Activated T-cell treated with anti-CD3 and anti-CD28 coated beads, Interleukin-2, amount 50 U/mL, for 24 hours (primary cell): ENCODE measurements at places on chromosomes 5 and 9.

DNA sequence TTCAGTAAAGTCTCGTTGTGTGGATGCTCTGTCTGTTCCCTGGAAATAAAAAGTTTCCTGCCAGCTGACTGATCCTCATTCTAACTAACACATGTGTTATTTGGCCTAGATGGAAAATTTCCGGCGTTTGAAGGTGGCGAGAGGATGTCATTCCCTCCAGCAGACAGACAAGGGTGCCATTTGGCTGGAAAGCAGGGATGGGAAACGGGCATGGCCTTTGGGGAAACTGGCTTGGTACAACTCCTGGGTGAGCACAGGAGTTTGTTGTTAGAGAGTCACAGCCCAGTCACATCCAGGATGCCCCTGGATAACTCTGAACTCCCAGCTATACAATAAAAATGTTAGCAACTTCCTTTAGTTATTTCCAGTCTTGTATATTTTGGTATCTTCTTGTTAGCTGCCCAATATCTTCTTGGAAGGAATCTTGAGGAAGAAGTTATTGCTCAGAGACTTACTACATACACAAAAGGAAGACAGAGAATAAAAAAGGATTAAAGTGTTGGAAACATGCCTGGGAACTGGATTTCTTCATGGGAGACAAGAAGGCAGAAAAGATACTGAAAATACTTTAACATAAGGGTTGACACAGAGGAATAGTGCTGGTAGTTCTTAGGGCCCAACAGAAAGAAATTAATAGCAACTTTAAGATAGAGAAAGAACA, 41.9 kb downstream of the TEK start:
- no peak for DNase-seq
- H3K27me3 ChIP-seq = no peaks in the 10 kb centered on the region
- no peaks in the 10 kb centered on the region for H3K4me1 ChIP-seq

DNA sequence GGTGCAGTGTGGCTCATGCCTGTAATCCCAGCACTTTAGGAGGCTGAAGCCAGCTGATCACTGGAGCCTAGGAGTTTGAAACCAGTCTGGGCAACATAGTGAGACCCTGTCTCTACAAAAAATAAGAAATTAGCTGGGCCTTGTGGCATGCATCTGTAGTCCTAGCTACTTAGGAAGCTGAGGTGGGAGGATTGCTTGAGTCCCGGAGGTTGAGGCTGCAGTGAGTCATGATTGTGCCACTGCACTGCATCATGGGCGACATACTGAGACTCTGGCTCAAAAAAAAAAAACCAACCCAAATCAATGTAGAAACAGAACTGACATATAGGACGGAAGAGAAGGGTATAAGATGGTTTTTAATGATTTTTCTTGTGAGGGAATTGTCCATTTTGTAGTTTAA, 27.7 kb downstream of the G3BP1 start:
- peaks cover 97% of the 10 kb centered on the region for H3K36me3 ChIP-seq
- H3K4me1 ChIP-seq = peaks cover 46% of the 10 kb centered on the region
- H3K4me3 ChIP-seq = no peak overlapping the region
- no peaks in the 10 kb centered on the region for H3K27me3 ChIP-seq
- DNase-seq = no peak
- peak overlapping the region; percentile 66 for H3K27ac ChIP-seq

DNA sequence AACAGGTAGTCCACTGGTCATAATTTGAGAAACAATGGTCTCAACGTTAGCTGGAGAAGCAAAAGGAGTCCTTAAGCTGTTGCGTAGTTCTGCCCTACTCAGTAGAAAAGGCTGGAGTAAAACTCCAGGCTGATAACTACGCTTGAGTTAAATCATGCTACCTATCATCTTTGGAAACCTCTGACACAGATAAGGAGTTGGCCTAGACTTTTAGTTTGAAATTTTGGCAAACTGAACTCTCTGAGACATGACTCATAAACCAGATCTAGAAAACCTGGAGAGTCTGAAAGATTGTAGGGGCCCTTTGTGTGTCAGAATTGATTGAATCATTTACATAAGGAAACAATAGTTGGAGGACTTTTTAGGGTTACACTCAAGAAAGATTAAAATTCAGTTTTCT, 26.3 kb downstream of the NMUR2 start:
- no peak overlapping the region for H3K4me3 ChIP-seq
- no peaks in the 10 kb centered on the region for H3K27me3 ChIP-seq
- H3K27ac ChIP-seq = no peak overlapping the region

- no peaks in the 10 kb centered on the region for H3K27me3 ChIP-seq
- no peaks in the 10 kb centered on the region for H3K36me3 ChIP-seq
- no peaks in the 10 kb centered on the region for H3K4me1 ChIP-seq
- DNase-seq = no peak
- H3K4me3 ChIP-seq = no peak overlapping the region
- no peak overlapping the region for H3K27ac ChIP-seq
These were observed 289.6 kb upstream of the ADAMTSL1 start for GRCh38 chr9:18184401-18184800.

- DNase-seq = no peak
- peaks cover 22% of the 10 kb centered on the region for H3K36me3 ChIP-seq
- peaks cover 41% of the 10 kb centered on the region for H3K4me1 ChIP-seq
- peak overlapping the region; percentile 33 for H3K27ac ChIP-seq
- H3K27me3 ChIP-seq = no peaks in the 10 kb centered on the region
These were observed 63.4 kb downstream of the DENND1A start for GRCh38 chr9:123866497-123866896.

DNA sequence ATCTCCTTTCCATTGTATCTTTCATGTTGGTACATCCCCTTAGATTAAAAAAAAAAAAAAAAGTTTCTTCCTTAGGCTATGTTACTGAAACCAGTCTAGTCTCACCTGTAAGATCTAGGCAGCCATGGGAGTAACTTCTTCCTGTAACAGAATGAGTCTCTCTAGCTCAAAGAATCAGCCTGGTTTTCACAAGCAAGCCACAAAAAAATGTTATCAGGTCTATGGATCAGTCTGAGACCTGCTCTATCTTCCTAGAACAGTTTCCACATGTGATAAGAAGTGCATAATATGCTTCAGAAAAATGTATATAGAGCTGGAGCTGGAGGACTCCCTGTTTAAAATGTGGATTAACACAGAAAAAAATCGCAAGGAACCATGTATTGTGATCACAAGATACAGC, 53.8 kb downstream of the ARRDC3 start:
- peaks cover 29% of the 10 kb centered on the region for H3K4me1 ChIP-seq
- H3K27me3 ChIP-seq = no peaks in the 10 kb centered on the region

DNA sequence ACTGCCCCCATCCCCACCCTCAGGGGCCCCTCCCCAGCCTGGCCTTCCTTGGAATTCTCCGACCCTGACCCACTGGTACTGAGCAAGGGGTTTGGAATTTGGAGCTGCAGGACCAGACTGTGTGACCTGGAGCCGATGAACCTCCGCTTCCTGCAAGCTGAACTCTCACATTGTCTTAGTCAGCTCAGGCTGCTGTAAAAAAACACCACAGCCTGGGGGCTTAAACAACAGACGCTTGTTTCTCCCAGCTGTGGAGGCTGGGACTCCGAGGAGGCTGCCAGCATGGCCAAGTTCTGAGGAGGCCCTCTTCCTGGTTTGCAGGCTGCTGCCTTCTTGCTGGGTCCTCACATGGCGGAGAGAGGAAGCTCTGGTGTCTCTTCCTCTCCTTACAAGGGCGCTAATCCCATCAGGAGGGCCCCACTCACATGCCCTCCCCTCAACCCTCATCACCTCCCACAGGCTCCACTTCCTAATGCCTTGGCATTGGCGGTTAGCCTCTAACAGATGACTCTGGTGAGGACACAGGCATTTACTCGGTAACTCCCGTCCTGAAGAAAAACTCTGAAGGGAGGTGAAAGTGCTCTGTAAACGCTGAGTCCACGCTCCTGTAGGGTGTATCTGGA, 42.4 kb downstream of the C5orf15 start:
- H3K27me3 ChIP-seq = no peaks in the 10 kb centered on the region
- H3K4me1 ChIP-seq = peaks cover 41% of the 10 kb centered on the region
- no peak for DNase-seq
- no peak overlapping the region for H3K4me3 ChIP-seq

GRCh38 chr5:160699301-160699700, 152.7 kb downstream of the ATP10B start:
- no peak overlapping the region for H3K27ac ChIP-seq
- DNase-seq = no peak

- H3K4me1 ChIP-seq = no peaks in the 10 kb centered on the region
- H3K4me3 ChIP-seq = no peak overlapping the region
- no peaks in the 10 kb centered on the region for H3K36me3 ChIP-seq
- no peak overlapping the region for H3K27ac ChIP-seq
- no peak for DNase-seq
These were observed 46.1 kb upstream of the PCA3 start for GRCh38 chr9:76718166-76718565.

DNA sequence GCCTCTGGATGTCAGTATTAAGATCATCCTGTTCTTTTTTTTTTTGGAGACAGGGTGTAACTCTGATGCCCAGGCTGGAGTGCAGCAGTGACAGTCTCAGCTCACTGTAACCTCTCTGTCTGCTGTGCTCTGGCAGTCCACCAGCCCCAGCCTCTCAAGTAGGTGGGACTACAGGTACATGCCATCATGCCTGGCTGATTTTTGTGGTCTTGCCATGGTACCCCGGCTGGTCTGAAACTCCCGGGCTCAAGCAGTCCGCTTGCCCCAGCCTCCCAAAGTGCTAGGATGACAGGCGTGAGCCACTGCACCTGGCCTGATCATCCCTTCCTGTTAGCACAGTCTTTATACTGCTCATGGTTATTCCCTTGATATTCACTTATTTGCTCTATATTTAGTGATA, 3.5 kb downstream of the KDM4C start:
- H3K4me3 ChIP-seq = no peak overlapping the region
- no peak for DNase-seq
- peaks cover 64% of the 10 kb centered on the region for H3K4me1 ChIP-seq
- H3K27me3 ChIP-seq = no peaks in the 10 kb centered on the region
- H3K27ac ChIP-seq = no peak overlapping the region

- H3K36me3 ChIP-seq = no peaks in the 10 kb centered on the region
- H3K27me3 ChIP-seq = no peaks in the 10 kb centered on the region
- H3K27ac ChIP-seq = no peak overlapping the region
- peaks cover 79% of the 10 kb centered on the region for H3K4me1 ChIP-seq
These were observed 135.4 kb downstream of the UGCG start for GRCh38 chr9:112032009-112032408.

DNA sequence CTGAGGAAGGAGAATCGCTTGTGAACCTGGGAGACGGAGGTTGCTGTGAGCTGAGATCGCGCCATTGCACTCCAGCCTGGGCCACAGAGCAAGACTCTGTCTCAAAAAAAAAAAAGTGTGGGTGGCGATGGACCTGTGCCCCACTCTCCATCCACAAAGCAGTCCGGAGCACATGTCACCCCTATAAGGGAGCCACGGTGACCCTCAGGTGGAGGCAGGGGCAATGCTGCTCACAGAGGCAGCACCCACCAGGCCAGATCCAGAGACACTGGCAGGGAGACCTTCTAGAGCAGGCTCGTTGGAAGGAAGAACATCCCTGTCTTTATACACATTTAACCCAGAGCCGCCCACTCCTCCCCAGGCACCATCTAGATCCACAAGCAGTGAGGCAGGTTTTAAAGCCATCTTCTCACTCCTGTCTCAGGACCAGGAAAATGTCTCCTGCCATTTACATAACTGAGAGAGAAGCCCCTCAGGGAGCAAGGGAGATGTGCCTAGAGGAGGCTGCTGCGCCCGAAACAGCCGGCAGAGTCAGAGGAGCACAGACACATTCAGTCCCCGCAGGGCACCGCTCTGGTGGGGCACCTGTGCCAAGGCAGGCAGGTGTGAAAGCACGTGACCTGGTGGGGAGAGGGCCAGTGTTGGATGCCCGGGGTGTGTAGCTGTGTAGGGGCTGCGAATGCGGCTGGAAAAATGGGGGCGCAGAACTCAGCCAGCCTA, 31.6 kb upstream of the ADAMTS2 start:
- H3K27ac ChIP-seq = no peak overlapping the region
- no peaks in the 10 kb centered on the region for H3K27me3 ChIP-seq
- H3K36me3 ChIP-seq = no peaks in the 10 kb centered on the region
- H3K4me1 ChIP-seq = no peaks in the 10 kb centered on the region
- no peak for DNase-seq

GRCh38 chr5:1983919-1984695, 101.4 kb upstream of the IRX4 start:
- no peaks in the 10 kb centered on the region for H3K36me3 ChIP-seq
- DNase-seq = no peak
- no peak overlapping the region for H3K27ac ChIP-seq

GRCh38 chr5:9409413-9409960, 136.4 kb downstream of the SEMA5A start:
- H3K4me1 ChIP-seq = no peaks in the 10 kb centered on the region
- H3K27me3 ChIP-seq = no peaks in the 10 kb centered on the region
- H3K36me3 ChIP-seq = no peaks in the 10 kb centered on the region
